Suprapubic skin (tissue), 4 donors: ENCODE measurements at places on chromosomes 3 and 15.

- DNase-seq, result no peak
Observed at GRCh38 chr3:25678581-25678980, 13.9 kb upstream of the TOP2B start.

DNA sequence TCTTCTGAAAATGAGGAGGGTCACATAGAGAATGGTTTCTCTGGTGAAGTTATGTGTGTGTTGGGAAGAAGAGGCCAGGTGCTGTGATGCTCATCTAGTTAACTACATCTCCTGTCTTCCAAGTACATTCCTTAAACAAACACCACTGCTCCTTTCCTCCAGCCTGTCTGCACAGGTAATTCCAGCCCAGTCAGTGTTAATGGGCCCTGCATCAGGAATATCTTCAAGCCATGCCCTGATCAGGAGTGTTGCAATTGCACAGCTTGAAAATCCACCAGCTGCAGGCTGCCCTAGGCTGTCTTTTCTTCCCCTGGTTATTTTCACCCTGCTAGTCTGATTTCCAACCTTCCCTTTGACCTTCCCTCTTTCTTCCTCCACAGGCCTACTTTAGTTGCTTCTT is 41.9 kb upstream of the LMOD3 start:
- DNase-seq, result no peak

DNA sequence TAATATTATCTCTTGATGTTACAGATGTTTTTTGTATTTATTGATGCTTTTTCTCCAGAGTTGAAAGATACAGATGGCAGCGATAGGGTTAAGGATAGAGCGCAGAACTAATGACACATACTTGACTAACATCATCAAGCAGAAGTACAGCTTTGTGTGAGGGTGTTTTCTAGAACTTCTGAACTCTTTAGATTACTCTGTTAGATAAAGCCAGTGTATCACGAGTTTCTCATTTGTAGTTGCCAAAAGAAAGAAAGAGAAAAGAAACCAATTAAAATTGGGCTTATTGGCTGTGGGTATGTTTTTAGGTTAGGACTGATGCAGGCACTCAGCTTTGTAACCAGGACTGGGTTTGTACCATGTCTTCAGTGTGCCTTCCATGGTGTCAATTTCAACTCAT is 6.6 kb upstream of the GPR171 start:
- no peak for DNase-seq

DNA sequence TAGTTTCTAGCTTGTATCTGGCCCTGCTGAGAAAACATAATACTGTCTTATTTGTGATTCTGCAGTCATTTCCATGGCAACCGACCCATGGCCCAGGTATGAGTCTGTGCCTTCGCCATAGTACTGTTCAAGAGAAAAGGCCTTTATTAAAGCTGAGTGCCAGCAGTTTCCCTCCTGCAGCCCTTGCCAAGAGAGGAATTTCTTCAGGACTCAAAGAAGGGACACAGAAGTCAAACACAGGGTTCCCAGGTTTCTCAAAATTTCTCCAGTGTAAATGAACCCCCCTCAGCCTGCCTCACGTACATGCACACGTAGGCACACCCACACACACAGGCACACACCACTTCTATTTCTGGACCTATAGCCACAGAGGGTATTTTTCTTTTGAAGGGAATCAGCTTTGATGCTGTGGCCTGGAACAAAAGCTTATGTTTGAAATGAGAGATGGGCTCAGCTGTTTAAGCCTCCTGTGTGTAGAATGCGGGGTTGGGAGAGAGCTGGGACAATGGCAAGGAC is 269.2 kb downstream of the PDCD6IP start:
- no peak for DNase-seq

DNA sequence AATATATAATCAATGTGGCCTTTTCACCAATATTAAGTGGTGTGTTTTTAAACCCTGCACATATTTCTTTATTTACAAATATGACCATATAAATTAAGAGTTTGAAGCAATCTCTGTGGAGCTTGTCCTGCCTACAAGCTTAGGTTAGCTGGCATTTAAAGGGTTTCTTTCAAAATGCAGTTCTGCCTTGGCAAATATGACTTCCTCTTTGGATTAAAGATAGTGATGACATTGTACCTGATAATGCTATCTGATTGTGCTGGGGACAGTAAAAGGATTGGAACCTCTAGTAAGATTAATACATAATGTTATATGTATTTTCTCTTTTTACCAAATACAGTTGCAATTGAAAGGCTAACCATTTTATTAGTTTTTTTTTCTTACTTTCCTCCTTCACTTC is 249.1 kb downstream of the OTOL1 start:
- no peak for DNase-seq

- no peak for DNase-seq
Observed at GRCh38 chr15:81863162-81863561, 182.7 kb downstream of the MEX3B start.

- no peak for DNase-seq
Observed at GRCh38 chr3:132973441-132973840, 64.8 kb upstream of the TMEM108 start.
